ENCODE measurements at places on chromosomes 6 and 20.

GRCh38 chr6:33164665-33165373 is 27.4 kb downstream of the COL11A2 start:
- no peak for DNase-seq

DNA sequence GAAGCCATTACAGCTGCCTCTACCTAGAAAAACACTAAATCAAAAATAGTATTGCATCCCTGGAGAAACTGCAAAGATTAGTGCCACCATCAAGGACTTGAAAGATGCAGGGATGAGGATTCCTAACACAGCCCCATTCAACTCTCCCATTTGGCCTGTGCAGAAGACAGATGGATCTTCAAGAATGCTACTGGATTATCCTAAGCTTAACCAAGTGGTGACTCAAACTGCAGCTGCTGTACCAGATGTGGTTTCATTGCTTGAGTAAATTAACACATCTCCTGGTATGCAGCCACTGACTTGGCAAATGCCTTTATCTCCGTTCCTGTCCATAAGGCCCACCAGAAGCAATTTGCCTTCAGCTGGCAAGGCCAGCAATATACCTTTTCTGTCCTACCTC is 117.4 kb downstream of the TBC1D32 start:
- no peak for DNase-seq

- no peak for DNase-seq
Measured at GRCh38 chr6:158661156-158661685, 11.4 kb downstream of the SYTL3 start.

DNA sequence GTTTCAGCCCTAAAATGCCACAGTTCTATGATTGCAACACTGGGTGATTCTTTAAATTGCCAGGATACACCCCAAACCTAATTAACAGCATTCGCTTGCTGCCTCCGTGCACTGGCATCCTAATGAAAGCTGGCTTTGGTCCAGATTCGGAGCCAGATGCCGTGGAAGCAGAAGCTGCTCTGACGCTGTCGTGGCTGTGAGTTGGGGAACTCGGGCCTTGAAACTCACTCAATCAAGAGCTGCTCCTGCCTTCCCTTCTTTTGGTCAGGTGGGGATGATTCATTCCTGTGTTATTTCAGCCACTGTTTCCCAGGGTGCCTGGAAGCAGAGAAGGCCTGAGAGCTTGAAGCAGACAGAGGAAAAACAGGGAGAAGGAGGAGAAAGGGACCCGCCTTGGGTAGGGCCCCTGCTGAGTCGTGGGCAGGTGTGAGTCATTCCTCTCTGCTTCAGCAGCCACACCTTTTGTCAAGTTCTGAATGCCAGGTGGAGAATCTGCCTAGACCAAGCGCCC is 36.2 kb upstream of the DSP start:
- no peak for DNase-seq

DNA sequence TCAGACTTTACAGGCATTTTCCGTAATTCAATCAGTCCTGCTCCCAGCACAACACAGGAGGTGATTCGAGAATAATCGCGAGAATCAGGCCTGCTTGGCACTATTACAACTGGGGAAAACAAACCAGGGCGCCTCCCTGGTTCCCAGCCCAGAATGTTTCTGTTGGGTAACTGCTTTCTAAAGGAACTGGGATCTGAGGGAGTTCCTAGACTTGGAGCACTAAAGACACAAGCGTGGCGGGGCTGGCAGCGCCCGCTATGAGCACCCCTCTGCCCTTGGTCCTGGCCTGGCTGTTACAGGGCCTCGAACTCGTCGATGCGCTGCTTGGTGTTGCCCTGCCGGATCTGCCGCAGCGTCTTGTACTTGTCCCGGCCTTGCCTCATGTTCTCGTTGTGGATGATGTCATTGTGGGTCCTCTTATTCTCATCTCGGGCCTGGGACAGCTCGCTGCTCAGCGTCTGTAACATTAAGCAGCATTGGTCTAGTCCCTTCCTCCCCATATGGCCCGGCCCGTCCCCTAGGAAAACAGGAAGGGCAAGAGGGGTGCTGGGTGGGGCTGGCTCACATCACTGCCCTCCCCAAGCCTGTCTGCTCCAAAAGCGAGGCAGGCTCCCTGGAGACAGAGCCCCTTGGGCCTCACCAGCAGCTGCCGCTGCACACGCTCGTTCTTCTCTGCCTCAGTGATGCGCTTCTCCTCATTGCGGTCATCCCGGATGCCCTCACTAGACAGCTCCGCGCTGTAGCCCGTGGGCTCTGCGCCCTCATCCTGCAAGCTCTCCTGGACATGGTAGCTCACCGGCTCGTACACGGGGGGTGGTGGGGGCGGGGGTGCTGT is 52.3 kb downstream of the EZR start:
- DNase-seq, result no peak
